ENCODE measurements at places on chromosomes 11 and 22.
A peak's percentile ranks its signal among the peaks of the same experiment; 100 is the strongest.

- no peak for DNase-seq
These were observed 255.1 kb downstream of the CADM1 start for GRCh38 chr11:115249061-115249578.

GRCh38 chr11:112247201-112247600, 13.5 kb downstream of the PLET1 start:
- no peak for DNase-seq

GRCh38 chr11:123404676-123405075, 25.4 kb upstream of the GRAMD1B start:
- no peak for DNase-seq

- DNase-seq, result no peak
These were observed 8.5 kb upstream of the SCYL1 start for GRCh38 chr11:65516135-65516968.

- no peak for DNase-seq
These were observed 2.3 kb downstream of the CCDC86 start for GRCh38 chr11:60844045-60844869.

DNA sequence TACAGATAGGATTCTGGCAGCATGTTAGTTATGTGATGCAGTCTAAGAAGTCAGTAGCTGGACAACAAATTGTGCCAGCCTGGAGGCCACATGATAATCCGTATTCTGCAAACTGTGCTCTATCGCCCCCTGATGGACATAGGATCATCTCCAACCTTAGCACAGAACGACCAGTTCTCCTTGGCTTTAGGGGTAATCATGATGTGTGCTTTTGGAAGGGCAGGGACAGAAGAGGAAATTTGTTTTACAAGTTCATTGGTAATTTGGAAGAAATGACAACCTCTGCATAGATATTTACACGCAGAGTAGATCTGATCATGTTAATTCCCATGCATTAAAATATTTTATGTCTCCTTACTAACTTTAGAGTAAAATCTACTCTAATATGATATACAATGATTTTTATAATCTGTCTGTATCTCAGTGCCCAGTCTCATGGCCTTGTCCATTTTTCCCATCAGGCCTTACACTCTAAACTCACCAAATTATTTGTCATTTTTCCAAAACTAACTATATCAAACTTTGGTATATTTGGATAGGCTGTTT, 12.1 kb downstream of the OR10D3 start:
- DNase-seq, result no peak

GRCh38 chr22:21942407-21943343, 10.0 kb downstream of the PPM1F start:
- DNase-seq, result no peak

DNA sequence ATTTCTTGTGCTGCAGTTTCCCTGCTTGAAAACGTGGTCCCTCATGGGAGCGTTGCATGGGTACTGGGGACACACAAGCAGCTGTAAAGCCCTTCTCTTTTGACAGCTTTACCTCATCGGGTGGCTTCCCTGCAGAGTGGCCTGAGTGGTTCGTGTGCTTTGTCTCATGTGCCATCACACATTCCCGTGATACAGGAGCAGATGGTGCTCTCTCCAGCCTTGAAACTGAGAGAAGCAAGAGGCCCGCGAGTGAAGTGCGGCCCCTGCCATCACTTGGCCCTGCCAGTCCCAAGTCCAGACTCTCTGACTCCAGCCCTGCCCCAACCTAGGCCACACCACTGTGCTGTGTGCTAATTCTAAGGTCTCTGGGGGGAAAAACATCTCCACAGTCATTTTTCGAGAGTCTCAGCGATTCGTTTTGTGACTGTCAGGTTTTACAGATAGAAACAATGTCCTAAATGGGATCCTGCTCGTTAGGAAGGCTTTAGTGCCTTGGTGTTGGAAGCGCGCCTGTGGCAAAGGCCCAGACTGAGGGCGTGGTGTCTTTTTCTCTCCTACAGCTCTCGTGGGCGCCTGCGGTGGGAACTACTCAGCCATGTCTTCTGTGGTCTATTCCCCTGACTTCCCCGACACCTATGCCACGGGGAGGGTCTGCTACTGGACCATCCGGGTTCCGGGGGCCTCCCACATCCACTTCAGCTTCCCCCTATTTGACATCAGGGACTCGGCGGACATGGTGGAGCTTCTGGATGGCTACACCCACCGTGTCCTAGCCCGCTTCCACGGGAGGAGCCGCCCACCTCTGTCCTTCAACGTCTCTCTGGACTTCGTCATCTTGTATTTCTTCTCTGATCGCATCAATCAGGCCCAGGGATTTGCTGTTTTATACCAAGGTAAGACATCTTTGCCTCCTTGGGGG, 64.2 kb downstream of the KREMEN1 start:
- DNase-seq, result no peak

DNA sequence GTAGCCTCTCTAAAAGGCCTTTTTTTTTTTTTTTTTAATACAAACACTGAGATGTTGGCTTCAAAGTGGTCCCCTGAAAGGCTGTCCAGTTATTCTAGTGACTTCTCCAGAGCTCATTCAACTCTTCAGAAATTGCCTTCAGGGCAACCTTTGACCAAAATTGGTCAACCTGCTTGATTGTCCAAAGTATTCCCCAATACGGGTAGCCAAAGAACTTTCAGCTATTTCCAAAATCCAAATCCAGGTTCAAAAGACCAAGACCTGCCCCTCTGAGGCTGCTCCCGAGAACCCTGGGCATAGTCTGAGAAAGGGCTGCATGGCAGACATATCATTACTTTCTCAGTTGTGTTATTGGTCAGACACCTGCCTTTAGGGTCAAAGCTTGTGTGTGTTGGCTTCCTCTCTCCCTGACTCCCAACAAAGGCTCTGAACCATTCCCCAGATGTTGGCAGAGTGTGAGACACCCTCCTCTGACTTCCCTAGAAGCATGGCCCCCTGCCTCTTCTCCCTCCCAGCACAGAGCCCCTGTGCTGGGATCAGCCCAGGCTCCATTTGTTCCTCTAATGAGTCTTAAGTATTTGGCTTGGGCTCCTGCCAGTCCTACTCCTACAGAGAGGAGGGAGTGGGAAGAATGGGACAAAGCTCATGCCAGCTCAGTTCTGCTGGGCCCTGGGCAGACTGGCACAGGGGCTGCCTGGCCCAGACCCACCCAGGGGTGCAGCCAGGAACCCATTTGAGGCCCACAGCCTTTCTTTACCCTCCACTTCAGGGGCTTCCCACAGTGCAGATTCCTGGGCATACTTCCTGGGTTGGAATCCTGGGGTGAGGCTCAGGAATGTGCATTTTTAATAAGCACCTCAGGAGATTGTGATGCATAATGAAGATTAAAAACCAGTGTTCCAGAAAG, 30.3 kb downstream of the TNKS1BP1 start:
- no peak for DNase-seq

GRCh38 chr11:97614606-97615005, 1224.8 kb downstream of the JRKL start:
- no peak for DNase-seq

GRCh38 chr22:37063431-37064420, 12.2 kb downstream of the KCTD17 start:
- no peak for DNase-seq

DNA sequence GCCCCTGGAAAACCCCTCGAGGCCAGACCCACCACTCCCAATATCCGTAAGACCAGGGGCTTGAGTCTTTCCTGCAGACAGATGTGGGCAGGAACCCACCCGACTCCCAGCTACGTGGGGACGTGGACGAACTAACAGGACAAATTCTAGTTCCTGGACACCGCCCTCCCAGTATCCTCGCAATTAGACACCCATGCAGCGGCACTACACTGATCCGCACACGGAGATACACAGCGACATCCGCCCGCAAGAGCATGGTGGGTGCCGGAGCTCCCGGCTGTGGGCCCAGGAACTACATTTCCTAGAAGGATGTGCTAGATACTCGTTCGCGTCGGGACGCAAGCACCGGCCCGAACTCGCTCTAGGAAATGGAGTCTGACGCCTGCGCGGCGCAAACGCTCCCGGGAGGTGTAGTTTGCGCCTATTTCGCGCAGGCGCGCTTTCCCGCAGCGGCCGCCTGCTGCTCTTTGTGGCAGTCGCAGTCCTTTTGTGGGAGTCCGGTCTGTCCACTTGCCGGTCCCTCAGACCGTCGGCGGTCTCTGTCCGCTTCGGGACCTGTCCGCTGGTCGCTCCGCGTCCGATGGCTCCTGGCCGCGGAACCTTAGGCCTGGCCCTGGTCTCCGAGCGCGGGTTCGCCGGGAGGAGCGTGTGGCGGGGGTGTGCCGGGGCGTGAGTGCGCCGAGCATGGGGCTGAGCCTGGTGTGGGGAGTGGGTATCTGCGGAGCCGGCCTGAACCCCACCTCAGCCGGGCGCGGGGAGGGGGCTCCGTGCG, at the start of gene ZNF74:
Gene ZNF74 (plus strand): TSS at position 447 of the 772 bp plus-strand sequence. CDS start 478 bp downstream, outside the sequence.
- peak; percentile 59 for DNase-seq

GRCh38 chr11:102882389-102883024, 7.7 kb upstream of the MMP12 start:
- no peak for DNase-seq

- DNase-seq, result no peak
These were observed 6.4 kb upstream of the EHF start for GRCh38 chr11:34614344-34615104.

DNA sequence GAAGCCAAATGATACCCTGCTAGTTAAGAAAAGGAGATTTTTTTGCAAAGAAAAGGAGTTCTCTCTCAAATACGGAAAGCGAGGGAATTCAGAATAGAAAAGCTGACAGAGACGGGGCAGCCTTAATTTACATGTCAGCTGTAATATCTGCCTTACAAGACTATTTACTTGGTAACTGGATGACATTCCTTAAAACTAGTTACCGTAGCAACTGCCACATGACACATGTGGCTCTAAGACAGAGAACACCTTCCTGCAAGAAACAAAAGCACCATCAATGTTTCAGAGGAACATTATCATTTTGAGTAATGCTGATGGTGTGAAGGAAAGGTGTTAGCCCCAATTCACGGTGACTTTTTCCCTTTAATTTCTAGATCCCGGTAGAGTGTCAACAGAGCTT, 222.1 kb downstream of the LRRC4C start:
- no peak for DNase-seq

GRCh38 chr11:7604331-7604955, 68.9 kb downstream of the CYB5R2 start:
- DNase-seq, result no peak

DNA sequence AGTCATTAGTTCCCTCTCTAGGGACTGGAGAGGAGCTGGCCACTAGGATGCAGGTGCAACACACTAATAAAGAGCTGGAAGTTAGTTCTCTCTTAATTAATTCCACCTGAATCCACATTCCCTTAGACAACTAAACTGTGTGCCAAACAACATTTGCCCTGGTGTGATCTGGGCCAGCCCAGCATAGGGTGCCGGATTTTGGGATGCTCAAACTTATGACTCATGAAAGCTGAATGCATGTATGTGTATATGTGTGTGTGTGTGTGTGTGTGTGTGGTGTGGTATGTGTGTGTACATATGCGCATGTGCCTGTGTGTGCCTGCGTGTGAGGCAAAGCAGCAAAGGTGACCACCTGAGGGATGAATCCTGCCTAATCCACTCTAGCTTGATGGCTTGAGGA, 110.7 kb downstream of the EHF start:
- no peak for DNase-seq

DNA sequence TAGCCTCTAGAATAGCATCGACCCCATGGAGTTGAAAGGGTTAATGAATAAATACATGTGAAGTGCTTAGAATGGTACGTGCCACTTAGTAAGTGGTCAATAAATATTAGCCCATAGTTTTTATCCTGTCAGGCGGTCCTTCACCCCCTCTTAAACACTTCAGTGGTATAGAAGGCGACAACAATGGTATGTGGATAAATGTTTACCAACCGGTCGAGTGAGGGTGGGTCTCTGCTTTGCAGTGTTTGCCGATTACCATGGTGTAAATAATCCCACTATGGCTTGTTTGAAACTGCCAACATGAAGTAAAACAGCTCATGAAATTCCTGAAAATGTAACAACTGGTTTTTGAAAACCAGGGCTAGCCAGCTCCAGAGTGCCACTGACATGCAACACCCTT, 541.2 kb downstream of the BUD13 start:
- DNase-seq, result no peak

DNA sequence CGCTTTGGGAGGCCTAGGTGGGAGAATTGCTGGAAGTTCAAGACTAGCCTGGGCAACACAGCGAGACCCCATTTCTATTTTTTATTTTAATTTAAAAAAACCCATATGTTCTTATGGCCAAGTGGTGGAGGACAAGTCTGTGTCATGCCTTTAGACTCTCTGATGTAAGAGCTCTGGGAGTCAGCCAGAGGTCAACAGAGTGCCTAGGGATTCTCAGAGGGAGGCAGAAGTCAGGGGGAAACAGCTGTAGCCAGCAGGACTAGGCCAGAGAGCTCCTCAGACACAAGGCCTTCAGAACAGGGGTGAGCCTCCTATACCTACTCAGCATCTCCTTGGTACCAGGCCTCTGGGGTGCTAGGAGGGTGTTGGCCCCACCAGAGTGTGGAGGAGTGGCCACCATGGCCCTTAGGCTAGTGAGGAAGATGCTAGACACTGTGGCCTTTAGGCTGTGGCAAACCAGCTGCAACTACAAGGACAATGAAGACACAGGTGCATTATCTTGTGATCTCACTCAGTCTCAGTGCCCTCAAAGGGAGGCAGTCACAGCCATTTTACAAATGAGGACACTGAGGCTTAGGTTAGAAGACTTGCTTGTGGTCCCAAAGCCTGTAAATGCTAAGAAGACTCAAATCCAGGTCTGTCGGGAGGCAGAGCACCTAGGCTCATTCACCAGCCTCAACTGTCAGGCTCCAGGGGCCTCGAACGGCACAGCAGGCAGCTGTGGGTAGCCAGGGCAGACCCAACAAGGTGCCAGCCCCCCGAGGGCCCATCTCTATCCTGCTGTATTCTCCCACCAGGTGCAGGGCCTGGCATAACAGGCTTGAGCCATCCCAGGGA, 5.0 kb downstream of the ZP1 start:
- no peak for DNase-seq

- no peak for DNase-seq
These were observed 321.1 kb upstream of the PLET1 start for GRCh38 chr11:112581747-112582146.

GRCh38 chr11:127888386-127888785, 699.0 kb downstream of the ETS1 start:
- no peak for DNase-seq

GRCh38 chr11:108035690-108036089, 27.0 kb downstream of the CUL5 start:
- no peak for DNase-seq

DNA sequence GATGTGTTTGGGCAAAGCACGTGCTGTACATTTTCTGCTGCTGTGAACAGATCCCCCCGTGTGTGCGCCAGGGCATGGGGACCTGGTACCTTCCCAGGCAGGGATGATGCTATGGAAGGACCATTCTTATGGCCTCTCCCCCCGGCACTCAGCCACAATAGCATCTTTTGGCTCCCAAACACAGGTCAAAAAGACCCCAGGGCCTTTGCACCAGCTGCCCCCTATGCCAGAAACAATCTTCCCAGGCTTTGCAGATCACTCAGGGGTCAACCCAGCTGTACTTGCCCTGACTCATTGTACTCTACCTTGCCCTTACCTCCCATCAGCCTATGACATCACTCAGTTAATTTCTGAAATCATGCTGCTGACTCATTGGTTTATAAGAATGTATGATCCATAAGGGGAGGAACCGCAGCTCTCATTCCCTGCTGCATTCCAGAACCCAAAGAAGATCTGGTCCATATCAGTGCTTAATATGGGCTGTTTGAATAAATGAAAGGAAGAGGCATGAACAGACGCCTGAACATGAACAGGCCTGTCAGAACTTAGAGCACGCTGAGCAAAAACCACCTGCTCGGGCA, 100.7 kb downstream of the CELSR1 start:
- no peak for DNase-seq

GRCh38 chr11:118757876-118758399, 33.0 kb downstream of the DDX6 start:
- no peak for DNase-seq

- DNase-seq, result no peak
These were observed 22.9 kb upstream of the PAFAH1B2 start for GRCh38 chr11:117121176-117121575.

GRCh38 chr22:49010070-49010863, 817.4 kb downstream of the BRD1 start:
- no peak for DNase-seq

Data from stimulated activated CD8-positive, alpha-beta memory T cell treated with anti-CD3 and anti-CD28 coated beads, Interleukin-7, amount 100 ng/mL, for 1 hour (primary cell).